Left forelimb (tissue), 1 donor: ENCODE measurements at places on chromosomes 1 and 21.

- DNase-seq, result no peak
Observed at GRCh38 chr1:69475021-69475420, 92.7 kb upstream of the LRRC7 start.

DNA sequence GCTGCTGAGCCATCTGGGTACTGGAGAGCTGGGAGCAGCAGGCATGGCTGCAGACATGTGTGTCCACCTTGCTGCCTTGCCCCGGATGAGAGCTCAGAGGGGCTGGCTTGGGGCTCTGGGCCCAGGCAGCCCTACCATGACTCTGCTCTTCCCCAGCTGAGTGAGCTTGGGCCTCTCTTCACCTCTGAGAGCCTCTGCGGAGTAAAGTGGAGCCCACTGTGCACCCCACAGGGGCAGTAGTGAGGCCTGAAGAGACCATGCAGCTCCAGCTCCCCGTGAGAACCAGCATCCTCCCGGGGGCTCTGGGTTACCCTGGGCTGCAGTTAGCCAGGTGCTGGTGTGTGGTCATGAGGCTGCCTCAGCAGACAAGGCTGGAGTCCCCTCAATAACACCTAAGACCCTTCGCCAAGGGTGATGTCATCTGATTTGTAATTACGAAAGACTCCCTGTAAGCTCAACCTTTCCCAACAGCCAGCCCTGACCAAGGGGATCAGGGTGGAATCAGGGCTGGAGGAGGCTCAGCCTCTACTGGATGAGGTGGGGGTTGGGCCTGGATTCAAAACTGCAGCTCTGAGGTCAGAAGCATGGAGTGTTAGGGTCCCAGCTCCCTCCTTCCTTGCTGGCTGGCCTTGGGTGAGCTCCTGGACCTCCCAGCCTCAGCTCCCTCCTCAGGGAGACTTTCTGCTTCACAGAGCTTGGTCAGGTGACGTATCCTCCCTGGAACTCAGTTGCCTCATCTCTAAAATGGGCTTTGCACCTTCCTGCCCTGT is 308.0 kb downstream of the MATN1 start:
- DNase-seq, result no peak

DNA sequence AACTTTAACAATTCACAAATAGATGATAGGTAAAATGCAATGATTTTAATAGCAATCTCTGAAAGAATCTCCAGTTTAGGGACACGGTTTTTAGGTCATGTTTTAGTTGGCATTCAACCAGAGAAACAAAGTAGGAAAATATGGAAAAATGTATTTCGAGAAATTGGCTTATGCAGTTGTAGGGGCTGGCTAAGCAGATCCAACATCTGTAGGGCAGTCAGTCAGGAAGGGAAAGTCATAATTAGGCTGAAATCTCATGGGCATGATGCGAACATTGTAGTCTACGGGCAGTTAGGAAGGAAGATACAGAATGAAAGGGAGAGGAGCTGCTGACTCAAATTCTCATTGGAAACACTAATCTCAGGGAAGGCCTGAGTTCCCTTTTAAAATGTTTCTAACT is 1276.0 kb upstream of the ADGRL4 start:
- no peak for DNase-seq

DNA sequence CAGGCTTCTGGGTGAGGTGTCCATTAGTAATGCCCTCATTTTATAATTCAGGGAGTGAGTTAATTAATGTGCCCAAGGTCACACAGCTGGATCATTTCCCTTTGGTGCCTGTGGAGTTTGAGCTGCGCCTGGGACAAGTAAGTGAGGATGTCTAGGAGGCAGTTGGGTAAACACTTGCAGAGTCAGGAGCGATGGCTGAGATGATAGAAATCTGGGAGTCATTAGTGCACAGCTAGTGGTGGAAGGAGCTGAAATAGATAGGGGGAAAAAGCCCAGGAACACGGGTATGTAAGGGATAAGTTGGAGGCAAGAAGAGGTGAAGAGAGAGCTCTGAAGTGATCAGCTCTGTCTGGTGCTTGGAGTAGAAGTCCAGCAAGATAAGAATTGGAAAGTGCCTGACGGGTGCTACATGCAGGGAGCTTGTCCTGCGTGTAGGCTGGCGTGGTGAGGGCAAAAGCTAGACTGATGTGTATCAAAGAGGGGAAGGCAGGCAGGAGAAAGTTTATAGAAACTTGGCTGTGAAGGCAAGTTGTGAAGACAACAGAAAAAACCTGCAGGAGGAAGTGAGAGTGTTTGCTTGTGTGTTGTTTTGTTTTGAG is 1.7 kb upstream of the SCAF4 start:
- no peak for DNase-seq

DNA sequence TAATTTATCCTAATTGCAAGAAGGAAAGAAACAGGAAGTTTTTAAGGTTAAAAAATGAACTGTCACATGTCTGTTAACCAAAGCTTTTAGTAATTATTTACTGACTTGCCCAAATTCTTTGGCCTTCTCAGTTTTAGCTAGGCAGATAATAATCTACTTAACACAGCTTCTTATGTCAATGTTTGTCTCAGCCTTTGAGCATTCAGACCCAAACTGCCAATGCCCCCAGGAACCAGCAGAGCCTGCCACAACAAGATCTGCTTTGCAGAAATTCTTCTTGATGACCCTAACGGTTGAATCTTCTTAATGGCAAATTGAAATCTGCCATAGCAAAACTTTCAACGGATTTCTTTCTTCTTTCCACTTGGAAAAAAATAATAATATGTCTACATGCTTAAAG is 792.4 kb upstream of the ADGRL2 start:
- no peak for DNase-seq
